Type B pancreatic cell (in vitro differentiated cells): ENCODE measurements at places on chromosomes 3 and 15. TPM values are rescaled to one million over a fixed set of nuclear protein-coding genes. Genes with fewer than 3 reads are reported as not detected.
A peak's percentile ranks its signal among the peaks of the same experiment; 100 is the strongest.

The CAPN3 gene
- 10.6 and 12.3 TPM in 2 replicates for total RNA-seq

The HDGFL3 gene
- total RNA-seq, result 55.9 and 78.8 TPM in 2 replicates

The ACKR2 gene
- 3.5 and 3.9 TPM in 2 replicates for total RNA-seq

DNA sequence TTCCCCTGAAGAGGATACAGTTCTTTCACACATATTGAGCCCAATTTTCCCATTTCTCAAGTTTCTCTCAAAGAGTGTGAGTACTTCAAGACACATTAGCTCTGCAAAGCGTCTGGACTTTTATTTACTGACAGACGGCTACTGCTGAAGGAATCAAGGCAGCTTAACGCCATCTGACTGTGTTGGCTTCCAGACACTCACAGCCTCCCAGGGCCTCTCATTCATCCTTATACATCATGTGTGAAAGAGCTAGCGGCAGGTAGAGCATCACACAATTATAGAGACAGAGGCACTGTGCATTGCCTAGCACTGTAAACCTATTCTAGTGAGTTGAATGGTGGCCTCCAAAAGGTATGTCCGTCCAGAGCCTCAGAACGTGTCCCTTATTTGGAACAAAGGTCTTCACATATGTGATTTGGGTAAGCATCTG, 284.1 kb upstream of the STT3B start:
- no peak for DNase-seq
- H3K36me3 ChIP-seq, result peaks cover 1% of the 10 kb centered on the region
- peaks cover 27% of the 10 kb centered on the region for H3K4me1 ChIP-seq

GRCh38 chr3:140529558-140529957, 148.3 kb upstream of the TRIM42 start:
- H3K4me3 ChIP-seq, result no peak overlapping the region
- no peak overlapping the region for H3K27ac ChIP-seq
- H3K36me3 ChIP-seq, result no peaks in the 10 kb centered on the region
- H3K4me1 ChIP-seq, result no peaks in the 10 kb centered on the region
- no peaks in the 10 kb centered on the region for H3K27me3 ChIP-seq
- no peak for DNase-seq

DNA sequence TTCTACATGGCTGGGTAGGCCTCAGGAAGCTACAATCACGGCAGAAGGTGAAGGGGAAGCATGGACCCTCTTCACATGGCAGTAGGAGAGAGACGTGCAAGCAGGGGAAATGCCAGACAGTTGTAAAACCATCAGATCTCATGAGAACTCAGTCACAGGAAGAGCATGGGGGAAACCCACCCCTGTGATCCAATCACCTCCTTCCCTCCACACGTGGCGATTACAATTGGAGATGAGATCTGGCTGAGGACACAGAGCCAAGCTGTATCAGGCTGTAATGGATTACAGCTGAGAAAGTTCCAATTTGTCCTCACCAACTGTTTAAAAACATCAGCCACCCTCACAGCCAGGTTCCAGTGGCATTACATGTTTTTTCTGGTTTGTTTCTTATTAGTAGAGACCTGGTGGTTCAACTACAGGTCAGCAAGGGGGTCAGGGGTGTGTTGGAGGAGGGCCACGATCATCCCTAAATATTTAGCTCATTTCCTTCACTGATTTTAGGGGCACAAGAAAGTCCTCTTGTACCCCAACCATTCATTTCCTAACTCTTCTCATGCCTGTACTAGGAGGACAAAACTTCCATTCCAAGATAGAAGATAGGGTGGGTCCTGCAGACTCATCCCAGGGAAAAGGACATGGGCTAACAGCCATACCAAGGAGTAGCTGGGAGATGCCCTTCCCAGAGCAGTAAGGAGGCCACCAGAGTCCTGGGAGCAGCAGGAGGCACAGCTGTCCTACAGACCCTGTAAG, 54.4 kb downstream of the ANXA2 start:
- peak overlapping the region; percentile 72 for H3K27ac ChIP-seq
- no peak overlapping the region for H3K4me3 ChIP-seq
- H3K4me1 ChIP-seq, result peaks cover 12% of the 10 kb centered on the region
- H3K27me3 ChIP-seq, result no peaks in the 10 kb centered on the region
- no peak for DNase-seq

DNA sequence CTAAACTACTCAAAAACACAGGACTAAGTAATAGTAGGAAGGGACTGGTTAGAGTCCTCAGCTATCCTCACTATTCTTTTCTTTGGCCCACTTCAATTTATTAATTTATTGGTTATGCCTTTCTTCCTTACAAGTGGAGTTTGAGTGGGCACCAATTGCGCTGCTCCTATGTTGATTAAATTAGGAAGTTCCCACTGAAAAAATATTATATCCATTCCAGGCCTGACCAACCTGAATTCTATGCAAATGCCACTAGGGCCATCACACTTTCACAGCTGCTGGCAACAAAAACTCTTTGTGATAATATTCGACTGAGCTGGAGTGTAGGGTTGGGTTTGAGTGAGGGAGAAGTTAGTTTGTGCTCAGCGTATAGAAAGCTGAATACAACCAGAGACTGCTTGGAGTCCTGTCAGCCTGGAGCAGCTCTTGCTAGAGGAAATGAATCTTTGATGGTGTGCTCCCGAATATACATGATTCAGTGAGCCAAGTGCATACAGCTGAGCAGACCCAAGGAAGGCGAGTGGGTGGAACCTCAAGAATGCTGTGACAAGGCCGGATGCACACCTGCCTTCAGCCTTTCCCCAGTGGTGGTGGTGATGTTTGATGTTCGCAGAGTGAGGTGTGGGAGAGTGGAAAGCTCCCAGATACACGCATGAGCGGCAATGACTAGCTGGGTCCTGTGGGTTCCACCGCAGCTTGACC, 1.5 kb downstream of the ARHGEF3 start:
- no peaks in the 10 kb centered on the region for H3K36me3 ChIP-seq
- peak overlapping the region; percentile 97 for H3K4me3 ChIP-seq
- H3K4me1 ChIP-seq, result peaks cover 44% of the 10 kb centered on the region
- no peaks in the 10 kb centered on the region for H3K27me3 ChIP-seq

GRCh38 chr3:15292765-15293522, 39.4 kb downstream of the SH3BP5 start:
- H3K27ac ChIP-seq, result peak overlapping the region; percentile 35
- no peaks in the 10 kb centered on the region for H3K27me3 ChIP-seq
- H3K4me1 ChIP-seq, result peaks cover 18% of the 10 kb centered on the region

DNA sequence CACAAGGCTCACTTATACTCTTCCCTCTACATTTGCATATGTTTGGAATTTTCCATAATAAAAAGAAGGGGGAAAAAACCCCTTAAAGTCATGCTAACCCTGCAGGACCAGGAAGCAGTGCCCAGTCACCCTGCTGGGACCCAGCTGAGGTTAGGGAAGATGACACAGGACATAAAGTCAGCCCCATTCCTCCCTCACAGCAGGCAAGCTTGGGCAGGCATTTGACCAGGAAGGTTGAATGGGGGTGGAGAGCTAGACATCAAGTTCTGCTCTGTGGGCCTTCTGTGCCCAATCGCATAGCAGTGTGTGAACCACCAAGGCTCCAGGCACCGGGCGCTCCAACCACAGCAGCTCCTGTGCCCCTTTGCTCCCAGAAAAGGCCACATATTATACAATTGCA, 7.1 kb upstream of the HDAC11 start:
- no peaks in the 10 kb centered on the region for H3K36me3 ChIP-seq
- no peak overlapping the region for H3K4me3 ChIP-seq
- DNase-seq, result no peak

DNA sequence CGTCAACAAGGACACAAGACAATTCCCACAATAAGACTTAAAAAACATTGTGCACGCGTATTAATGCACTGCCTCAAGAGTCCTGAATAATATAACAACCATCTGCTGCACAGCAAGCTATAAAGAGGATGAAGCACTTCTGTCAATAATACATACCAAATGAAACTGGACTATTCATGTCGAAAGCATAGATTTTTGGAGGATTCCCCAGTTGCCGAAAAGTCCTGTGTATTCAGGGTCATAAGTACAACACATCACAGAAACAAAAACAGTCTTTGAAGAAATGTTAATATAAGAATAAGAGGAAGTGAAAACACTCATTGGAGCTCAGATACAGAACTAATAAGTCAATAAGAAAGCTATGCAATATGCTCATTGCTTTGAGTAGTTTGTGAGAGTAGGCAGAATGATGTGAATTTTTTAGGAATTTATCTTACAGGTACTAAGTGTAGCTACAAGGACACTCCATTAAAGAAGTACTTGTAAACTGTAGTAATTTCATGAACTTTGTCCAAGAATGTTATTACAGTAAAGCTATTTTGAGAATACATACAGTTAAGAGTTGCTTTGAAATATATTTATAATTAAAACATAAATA, 31.6 kb downstream of the CBLB start:
- peaks cover 12% of the 10 kb centered on the region for H3K4me1 ChIP-seq
- H3K36me3 ChIP-seq, result peaks cover 47% of the 10 kb centered on the region
- no peak for DNase-seq

DNA sequence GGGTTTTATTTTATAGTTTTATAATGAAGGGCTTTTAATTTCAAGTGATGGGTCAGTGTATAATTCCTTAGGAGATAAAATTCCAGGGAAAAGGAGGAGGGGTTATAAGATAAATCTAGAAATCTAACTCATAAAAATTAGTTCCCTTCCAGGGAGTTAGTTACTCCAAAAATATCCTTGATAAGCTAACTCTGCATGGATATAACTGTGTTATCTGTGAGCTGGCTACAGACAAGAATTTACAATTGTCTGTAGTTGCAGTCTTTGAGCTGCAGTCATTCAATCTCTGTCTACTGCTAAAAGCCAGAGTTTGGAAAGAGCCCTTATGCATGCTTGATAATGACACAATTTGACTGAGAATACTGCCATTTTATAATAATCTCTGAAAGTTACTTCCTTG, 432.3 kb upstream of the TPRG1 start:
- DNase-seq, result no peak
- peaks cover 8% of the 10 kb centered on the region for H3K4me1 ChIP-seq
- no peak overlapping the region for H3K4me3 ChIP-seq
- H3K27ac ChIP-seq, result no peak overlapping the region
- no peaks in the 10 kb centered on the region for H3K36me3 ChIP-seq

GRCh38 chr3:156579427-156579851, 24.5 kb upstream of the SSR3 start:
- no peak for DNase-seq
- no peaks in the 10 kb centered on the region for H3K4me1 ChIP-seq
- no peaks in the 10 kb centered on the region for H3K36me3 ChIP-seq
- no peaks in the 10 kb centered on the region for H3K27me3 ChIP-seq

DNA sequence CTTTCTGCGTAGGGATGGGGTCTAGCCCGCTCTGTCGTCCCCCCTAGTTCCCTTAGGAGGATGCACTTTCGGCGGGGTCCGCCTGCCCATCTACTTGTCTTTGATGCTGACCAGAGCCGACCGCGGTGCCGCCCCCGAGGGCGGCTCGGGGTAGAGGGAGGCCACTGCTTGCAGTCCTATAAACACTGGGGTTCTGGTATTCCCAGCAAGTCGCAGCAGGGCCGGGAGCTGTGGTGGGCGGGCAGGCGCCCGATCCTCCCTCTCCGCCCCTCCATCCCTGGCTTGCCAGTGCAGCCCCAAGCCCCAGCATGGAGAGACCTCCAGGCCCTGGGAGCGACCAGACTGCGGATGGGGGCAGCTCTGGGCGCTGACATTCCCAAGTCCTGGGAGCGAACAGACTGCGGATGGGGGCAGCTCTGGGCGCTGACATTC, 830 bp downstream of the SEMA4B start:
- no peak for DNase-seq
- peaks cover 16% of the 10 kb centered on the region for H3K4me1 ChIP-seq
- no peaks in the 10 kb centered on the region for H3K27me3 ChIP-seq
- peak overlapping the region; percentile 94 for H3K4me3 ChIP-seq
- H3K27ac ChIP-seq, result peak overlapping the region; percentile 39
- no peaks in the 10 kb centered on the region for H3K36me3 ChIP-seq

DNA sequence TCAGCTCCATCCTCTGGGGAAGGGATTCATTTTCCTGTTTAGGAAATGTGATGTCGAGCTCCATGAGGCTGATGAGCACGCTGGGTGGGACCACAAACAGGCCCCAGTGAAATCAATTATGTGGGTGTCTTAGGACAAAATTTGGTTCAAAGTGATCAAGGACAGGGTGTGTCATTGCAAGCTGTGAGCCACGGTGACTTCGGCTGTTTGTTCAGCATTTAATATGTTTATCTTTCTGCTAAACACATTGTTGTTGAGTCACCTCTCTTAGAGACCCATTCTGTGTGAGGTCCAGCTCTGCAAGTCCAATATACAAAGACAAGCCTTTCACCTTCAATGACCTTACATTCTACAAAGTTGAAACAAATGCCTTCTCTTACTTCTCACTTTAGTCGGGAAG, 41.3 kb downstream of the SSR3 start:
- no peaks in the 10 kb centered on the region for H3K36me3 ChIP-seq
- H3K4me1 ChIP-seq, result peaks cover 13% of the 10 kb centered on the region
- no peak overlapping the region for H3K27ac ChIP-seq
- H3K4me3 ChIP-seq, result no peak overlapping the region
- DNase-seq, result no peak

DNA sequence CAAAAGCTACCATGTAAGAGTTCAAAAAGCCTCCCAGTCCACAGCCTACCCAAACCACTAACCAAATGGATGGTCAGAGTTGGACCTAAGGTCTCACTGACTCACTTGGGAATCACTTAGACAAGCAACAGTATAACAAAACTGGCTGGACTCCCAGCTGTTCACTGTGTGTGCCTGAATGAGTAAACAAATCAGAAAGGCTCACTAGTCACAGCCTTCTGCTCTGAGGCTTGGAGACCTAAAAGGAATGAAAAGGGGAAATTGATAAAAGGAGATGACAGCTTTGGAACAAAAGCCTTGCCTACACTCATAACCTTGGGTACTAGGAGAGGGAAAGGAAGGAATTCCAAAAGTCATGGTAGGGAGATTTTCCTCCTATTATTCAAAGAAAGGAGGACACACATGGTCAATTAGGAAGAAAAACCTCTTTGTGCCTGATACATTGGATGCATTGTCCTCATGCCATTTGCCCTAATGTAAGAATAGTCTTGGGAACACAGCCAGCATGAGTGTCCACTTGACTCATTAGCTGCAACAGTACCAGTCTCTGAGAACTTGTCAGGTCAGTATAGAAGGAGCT, 92.3 kb downstream of the FRMD5 start:
- no peak overlapping the region for H3K27ac ChIP-seq
- no peaks in the 10 kb centered on the region for H3K36me3 ChIP-seq
- H3K27me3 ChIP-seq, result no peaks in the 10 kb centered on the region
- DNase-seq, result no peak
- no peak overlapping the region for H3K4me3 ChIP-seq

- H3K27ac ChIP-seq, result no peak overlapping the region
- no peaks in the 10 kb centered on the region for H3K36me3 ChIP-seq
- no peaks in the 10 kb centered on the region for H3K4me1 ChIP-seq
- H3K27me3 ChIP-seq, result peaks cover 4% of the 10 kb centered on the region
- no peak overlapping the region for H3K4me3 ChIP-seq
Measured at GRCh38 chr3:120821426-120821825, 78.9 kb downstream of the GTF2E1 start.

GRCh38 chr3:63559884-63560283, 92.6 kb upstream of the SNTN start:
- no peak for DNase-seq
- H3K36me3 ChIP-seq, result no peaks in the 10 kb centered on the region
- no peak overlapping the region for H3K27ac ChIP-seq
- H3K4me3 ChIP-seq, result no peak overlapping the region
- H3K4me1 ChIP-seq, result no peaks in the 10 kb centered on the region
- peaks cover 3% of the 10 kb centered on the region for H3K27me3 ChIP-seq

GRCh38 chr15:57296473-57297162, 79.7 kb upstream of the CGNL1 start:
- H3K36me3 ChIP-seq, result peaks cover 21% of the 10 kb centered on the region
- H3K27ac ChIP-seq, result peak overlapping the region; percentile 59
- no peak for DNase-seq

GRCh38 chr3:140914384-140914945, 27.2 kb upstream of the SLC25A36 start:
- H3K4me1 ChIP-seq, result peaks cover 36% of the 10 kb centered on the region
- no peak overlapping the region for H3K27ac ChIP-seq
- no peak for DNase-seq
- no peaks in the 10 kb centered on the region for H3K27me3 ChIP-seq
- H3K36me3 ChIP-seq, result no peaks in the 10 kb centered on the region
- no peak overlapping the region for H3K4me3 ChIP-seq
